ENCODE measurements at places on chromosomes 2 and 18. TPM values are rescaled to one million over a fixed set of nuclear protein-coding genes. Genes with fewer than 3 reads are reported as not detected.

Gene FABP1
- polyA plus RNA-seq, result not detected

- H3K4me3 ChIP-seq, result no peak overlapping the region
- no peak for DNase-seq
- peaks cover 13% of the 10 kb centered on the region for H3K27me3 ChIP-seq
- no peaks in the 10 kb centered on the region for H3K4me1 ChIP-seq
- no peaks in the 10 kb centered on the region for H3K36me3 ChIP-seq
Measured at GRCh38 chr2:54464341-54464740, 8.2 kb downstream of the SPTBN1 start.

Gene VAMP8
- polyA plus RNA-seq, result 623 TPM

Gene SLC5A7
- not detected for polyA plus RNA-seq

Gene AGXT
- not detected for polyA plus RNA-seq

GRCh38 chr2:24842081-24843050, 49.1 kb downstream of the CENPO start:
- no peak overlapping the region for H3K4me3 ChIP-seq
- H3K27me3 ChIP-seq, result no peaks in the 10 kb centered on the region
- no peak for DNase-seq
- no peaks in the 10 kb centered on the region for H3K4me1 ChIP-seq

- H3K27ac ChIP-seq, result no peak overlapping the region
- no peak for DNase-seq
- H3K27me3 ChIP-seq, result no peaks in the 10 kb centered on the region
- H3K4me3 ChIP-seq, result no peak overlapping the region
Measured at GRCh38 chr2:20179755-20180594, 45.0 kb downstream of the SDC1 start.

DNA sequence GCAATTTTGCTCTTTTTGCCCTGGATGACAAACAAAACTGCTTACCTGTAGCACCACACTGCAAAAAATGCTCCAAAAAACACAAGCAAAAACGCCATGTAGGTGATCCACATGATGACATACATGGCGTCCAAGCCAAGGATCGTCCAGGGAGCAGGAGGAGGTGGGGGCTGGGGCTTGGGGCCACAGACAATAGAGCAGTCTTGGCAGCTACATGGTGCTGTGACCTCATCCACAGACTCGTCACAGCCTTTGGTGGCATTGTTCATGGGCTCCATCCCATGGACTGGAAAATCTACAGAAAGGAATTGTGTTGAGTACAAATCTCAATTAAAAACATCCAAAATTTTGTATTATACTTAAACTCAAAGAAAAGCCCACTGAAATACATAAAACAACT, 26.1 kb downstream of the NPC1 start:
- no peak overlapping the region for H3K4me3 ChIP-seq
- H3K27ac ChIP-seq, result no peak overlapping the region
- H3K27me3 ChIP-seq, result no peaks in the 10 kb centered on the region
- H3K4me1 ChIP-seq, result no peaks in the 10 kb centered on the region
- H3K36me3 ChIP-seq, result peaks cover 67% of the 10 kb centered on the region

- no peak for DNase-seq
- no peak overlapping the region for H3K4me3 ChIP-seq
- no peak overlapping the region for H3K27ac ChIP-seq
- H3K36me3 ChIP-seq, result no peaks in the 10 kb centered on the region
- no peaks in the 10 kb centered on the region for H3K4me1 ChIP-seq
Measured at GRCh38 chr2:236161531-236161930, 6.7 kb downstream of the GBX2 start.

Gene IL1R2
- 6.2 TPM for polyA plus RNA-seq

GRCh38 chr2:46666044-46666679, 186.8 kb downstream of the TMEM247 start:
- no peak for DNase-seq
- H3K36me3 ChIP-seq, result no peaks in the 10 kb centered on the region
- H3K27ac ChIP-seq, result no peak overlapping the region
- H3K4me3 ChIP-seq, result no peak overlapping the region
- H3K4me1 ChIP-seq, result no peaks in the 10 kb centered on the region
- H3K27me3 ChIP-seq, result no peaks in the 10 kb centered on the region

DNA sequence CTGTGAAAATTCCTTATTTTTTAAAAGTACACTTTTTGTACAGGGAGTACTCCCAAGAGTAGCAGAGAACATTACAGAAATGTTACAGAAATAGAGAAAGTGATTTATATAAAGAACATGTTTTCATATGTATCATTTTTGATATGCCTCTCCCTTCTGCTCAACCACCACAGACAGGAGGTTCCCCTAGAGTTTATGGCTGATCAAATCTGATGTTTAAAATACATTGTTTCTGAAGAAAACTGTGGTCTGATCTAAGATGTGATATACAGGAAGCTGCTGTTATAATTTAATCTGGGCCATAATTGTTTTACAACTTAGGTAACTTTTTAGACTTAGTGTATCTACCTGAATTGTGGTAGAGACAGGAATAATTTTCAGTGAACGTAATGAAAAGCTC, 37.0 kb downstream of the STAT4 start:
- no peaks in the 10 kb centered on the region for H3K4me1 ChIP-seq
- H3K36me3 ChIP-seq, result no peaks in the 10 kb centered on the region
- H3K4me3 ChIP-seq, result no peak overlapping the region
- no peak overlapping the region for H3K27ac ChIP-seq
- H3K27me3 ChIP-seq, result no peaks in the 10 kb centered on the region

DNA sequence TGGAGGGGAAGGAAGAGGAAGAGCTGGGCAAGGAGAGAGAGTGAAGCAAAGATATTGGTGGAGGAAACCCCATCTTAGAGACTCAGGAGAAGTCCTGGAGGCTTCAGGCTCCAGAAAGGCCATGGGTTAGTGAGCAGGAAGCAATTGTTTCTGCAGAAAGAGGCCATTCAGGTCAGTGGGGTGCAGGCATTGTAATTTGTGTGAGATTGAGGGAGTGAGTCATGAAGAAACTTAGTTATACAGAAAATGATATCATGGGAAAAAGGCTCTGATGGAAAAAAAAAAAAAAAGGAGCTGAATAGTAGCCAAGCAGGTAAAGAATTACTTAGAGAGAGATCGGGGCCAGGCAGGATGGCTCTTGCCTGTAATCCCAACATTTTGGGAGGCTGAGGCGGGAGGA, 4.0 kb downstream of the EMILIN2 start:
- peaks cover 75% of the 10 kb centered on the region for H3K4me1 ChIP-seq
- H3K27ac ChIP-seq, result no peak overlapping the region
- no peaks in the 10 kb centered on the region for H3K27me3 ChIP-seq
- peaks cover 45% of the 10 kb centered on the region for H3K36me3 ChIP-seq
- DNase-seq, result no peak

Gene AGAP1
- 0.23 TPM for polyA plus RNA-seq

DNA sequence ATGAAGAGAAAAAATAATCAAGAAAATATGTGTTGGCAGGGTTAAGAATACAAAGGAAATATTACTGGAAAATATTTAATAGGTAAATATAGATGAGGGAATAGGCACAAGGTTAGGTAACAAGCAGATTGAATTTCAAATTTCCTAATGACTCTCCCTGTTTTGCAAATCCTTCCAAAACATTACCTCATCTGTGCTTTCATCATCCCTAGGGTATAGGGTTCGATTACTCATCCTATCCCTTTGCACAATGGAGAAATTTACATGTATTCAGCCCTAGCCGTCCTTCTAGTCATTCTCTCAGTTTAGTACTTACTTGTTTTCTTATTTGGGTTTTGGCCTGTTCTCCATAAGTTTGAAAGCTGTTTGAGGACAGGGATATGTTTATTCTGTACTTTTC, 864.6 kb upstream of the FSHR start:
- no peak for DNase-seq
- no peaks in the 10 kb centered on the region for H3K27me3 ChIP-seq
- no peaks in the 10 kb centered on the region for H3K36me3 ChIP-seq
- H3K4me3 ChIP-seq, result no peak overlapping the region
- H3K27ac ChIP-seq, result no peak overlapping the region
- H3K4me1 ChIP-seq, result no peaks in the 10 kb centered on the region

Gene DPP10
- not detected for polyA plus RNA-seq

- no peaks in the 10 kb centered on the region for H3K36me3 ChIP-seq
- DNase-seq, result no peak
- H3K4me1 ChIP-seq, result no peaks in the 10 kb centered on the region
- H3K4me3 ChIP-seq, result no peak overlapping the region
- H3K27ac ChIP-seq, result no peak overlapping the region
Measured at GRCh38 chr2:81650048-81650971, 1345.8 kb upstream of the LRRTM1 start.

DNA sequence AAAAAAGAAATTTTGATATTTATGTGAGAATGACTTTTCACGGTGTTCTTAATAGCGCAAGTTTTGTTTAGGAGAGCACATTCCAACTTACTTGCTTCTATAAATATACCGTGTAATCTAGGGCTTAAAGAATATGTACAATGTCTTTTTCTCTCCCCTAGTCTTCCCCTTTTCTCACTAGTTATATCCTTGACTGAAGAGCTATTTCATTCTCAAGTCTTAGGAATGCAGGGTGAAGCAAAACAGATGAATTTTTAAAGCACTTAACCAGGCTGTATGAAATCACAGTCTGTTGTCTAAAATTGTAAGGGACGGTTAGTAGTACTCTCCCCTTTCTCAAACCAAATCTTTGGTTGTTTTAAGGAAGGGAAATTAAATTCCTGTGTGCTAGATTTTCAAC, 29.6 kb upstream of the SLC30A6 start:
- peak overlapping the region; percentile 34 for H3K27ac ChIP-seq
- H3K4me3 ChIP-seq, result no peak overlapping the region
- no peaks in the 10 kb centered on the region for H3K27me3 ChIP-seq
- no peak for DNase-seq
- H3K36me3 ChIP-seq, result peaks cover 37% of the 10 kb centered on the region

Gene CPO
- not detected for polyA plus RNA-seq

GRCh38 chr18:23452347-23452727, 750 bp upstream of the RIOK3 start:
- H3K4me1 ChIP-seq, result peaks cover 54% of the 10 kb centered on the region
- H3K36me3 ChIP-seq, result peaks cover 14% of the 10 kb centered on the region
- peak overlapping the region; percentile 24 for H3K4me3 ChIP-seq
- DNase-seq, result no peak

DNA sequence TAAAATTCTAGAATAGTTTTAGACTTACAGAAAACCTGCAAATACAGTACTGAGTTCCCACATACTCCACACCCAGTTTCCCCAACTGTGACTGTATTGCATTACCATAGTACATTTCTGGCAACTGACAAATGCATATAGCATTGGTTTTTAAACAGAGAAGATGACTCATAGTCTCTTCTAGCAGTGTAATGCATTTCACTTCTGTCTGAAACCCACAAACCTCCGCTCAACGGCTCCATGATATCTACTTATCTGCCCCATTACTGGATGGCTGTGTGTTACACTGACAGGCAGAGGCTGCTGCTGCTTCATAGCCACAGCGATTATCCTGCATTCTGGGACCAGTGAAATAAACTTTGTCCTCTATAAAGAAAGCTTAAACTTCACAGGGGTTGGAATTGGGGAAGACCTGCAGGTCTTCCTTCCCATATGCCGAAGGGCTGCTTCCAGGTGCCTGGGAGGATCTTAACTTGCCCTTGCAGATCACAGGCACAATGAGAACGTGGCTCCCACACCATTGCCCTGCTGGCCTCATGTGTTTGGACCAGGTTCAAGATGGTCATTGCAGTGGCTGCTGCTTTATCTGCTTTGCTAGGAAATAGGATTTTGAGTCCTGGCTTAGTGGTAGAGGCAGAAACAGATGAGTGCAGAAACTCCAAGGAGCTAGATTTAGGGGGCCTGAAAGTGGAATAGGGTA, 742.6 kb upstream of the HS6ST1 start:
- H3K27ac ChIP-seq, result no peak overlapping the region
- H3K36me3 ChIP-seq, result no peaks in the 10 kb centered on the region
- no peak overlapping the region for H3K4me3 ChIP-seq
- DNase-seq, result no peak
- H3K4me1 ChIP-seq, result no peaks in the 10 kb centered on the region

Gene PROKR1
- polyA plus RNA-seq, result not detected

DNA sequence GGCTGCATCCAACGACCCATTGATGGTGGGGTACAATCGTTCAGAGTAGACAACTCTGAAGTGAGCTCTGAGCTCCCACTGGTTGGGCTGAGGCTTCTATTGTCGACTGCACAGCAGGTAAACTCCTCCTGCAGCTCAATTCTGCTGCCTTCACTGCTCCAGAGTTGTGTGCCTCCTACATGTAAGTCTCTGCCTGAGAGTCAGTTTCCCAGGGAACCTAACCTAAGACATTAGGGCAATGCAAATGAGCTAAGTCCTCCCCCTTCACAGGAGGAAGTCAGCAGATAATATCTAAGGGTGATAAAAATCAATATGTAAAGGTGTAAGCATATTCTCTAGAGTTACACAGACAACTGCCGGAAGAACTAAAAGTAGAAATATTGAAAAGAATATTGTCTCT, 22.5 kb upstream of the ACYP2 start:
- H3K4me1 ChIP-seq, result no peaks in the 10 kb centered on the region
- H3K4me3 ChIP-seq, result no peak overlapping the region
- H3K36me3 ChIP-seq, result no peaks in the 10 kb centered on the region
- no peak overlapping the region for H3K27ac ChIP-seq

Data from CD14-positive monocyte (primary cell).